Glutamatergic neuron (in vitro differentiated cells): ENCODE measurements at places on chromosomes 11 and 22. TPM values are rescaled to one million over a fixed set of nuclear protein-coding genes. Genes with fewer than 3 reads are reported as not detected.
A peak's percentile ranks its signal among the peaks of the same experiment; 100 is the strongest.

DDIAS gene
- 2.0 TPM for total RNA-seq

BTBD18 gene
- total RNA-seq, result not detected

SUSD2 gene
- 123 TPM for total RNA-seq

HPX gene
- total RNA-seq, result 9.6 TPM

FOLR2 gene
- total RNA-seq, result not detected

OR52I1 gene
- total RNA-seq, result 0.27 TPM

DNA sequence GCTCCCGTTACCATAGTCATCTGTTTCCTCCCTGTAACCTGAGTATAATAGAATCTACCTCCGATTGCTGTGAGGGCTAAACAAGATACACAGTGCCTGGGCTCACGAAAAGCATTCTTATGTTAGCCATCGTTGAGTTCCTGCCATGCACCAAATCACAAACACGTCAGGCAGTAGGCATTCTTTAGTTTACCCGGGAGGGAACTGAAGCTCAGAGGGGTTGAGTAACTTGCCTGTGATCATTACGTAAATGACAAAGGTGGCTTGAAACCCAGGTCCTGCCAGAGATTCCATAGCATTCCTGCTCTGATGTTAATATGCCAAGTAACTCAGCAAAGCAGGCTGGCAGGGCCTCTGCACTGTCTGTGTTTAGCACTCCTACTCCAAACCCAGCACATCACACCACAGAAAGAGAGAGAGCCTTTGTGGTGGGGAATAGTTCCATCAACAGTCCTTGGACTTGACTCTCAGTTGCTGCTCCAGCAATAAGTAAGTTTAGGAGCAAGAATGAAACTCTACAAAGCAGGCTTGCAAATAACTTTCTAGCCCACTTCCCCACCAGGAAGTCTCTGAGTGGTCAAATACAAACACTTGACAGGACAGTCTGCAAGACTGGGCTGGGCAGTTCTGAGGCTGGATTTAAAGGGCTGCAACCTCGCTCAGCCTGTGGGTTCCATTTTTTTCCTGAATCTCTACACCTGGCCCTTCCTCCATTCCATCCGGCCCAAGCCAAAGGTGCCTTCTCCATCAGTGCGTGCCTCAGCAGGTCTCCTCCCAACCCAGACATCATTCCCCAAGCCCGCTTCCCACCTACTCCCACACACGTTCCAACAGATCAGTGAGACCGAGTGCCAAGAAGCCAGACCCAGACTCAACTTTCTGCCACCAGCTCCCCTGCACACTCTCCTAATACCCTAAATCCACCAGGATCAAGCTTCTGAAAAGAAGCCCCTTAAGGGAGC lies 1.1 kb downstream of the SCN2B start:
- no peak for DNase-seq

- DNase-seq, result no peak
These were observed 26.8 kb downstream of the RNF141 start for GRCh38 chr11:10514202-10514601.

DNA sequence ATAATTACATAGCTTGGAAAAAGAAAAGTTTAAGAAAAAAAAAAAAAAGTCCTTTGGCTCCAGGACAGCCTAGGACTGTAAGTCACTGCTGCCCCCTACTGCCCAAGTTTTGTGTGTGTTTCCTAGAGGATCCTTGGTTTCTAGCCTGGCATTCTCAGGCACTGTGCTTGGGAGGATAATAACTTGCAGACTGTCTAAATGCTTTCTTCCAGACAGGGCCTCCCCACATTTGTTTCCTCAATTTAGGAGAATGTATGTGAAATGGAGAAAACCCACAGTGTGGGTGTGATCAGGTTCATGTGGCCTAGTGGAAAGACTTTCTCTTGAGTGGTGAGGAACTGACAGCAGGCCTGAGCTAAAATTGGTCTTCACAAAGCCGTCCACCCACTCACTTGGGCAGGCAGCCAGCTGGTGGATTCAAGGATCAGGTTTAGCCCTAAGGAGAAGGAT lies 191.0 kb downstream of the NAV2 start:
- DNase-seq, result peak; percentile 83

GRCh38 chr22:27626675-27627443 lies 174.7 kb downstream of the MN1 start:
- DNase-seq, result no peak

- no peak for DNase-seq
These were observed 30.3 kb downstream of the LAYN start for GRCh38 chr11:111570796-111571195.

- DNase-seq, result no peak
These were observed 11.3 kb upstream of the ETS1 start for GRCh38 chr11:128598506-128599150.

- no peak for DNase-seq
These were observed 18.7 kb upstream of the BID start for GRCh38 chr22:17792854-17793434.

GRCh38 chr11:69361048-69361447 lies 67.1 kb downstream of the MYEOV start:
- no peak for DNase-seq

- DNase-seq, result peak; percentile 49
These were observed 115.4 kb downstream of the KIAA1671 start for GRCh38 chr22:25067851-25068421.

- DNase-seq, result no peak
These were observed 46.6 kb upstream of the WNT7B start for GRCh38 chr22:46023558-46023981.

DNA sequence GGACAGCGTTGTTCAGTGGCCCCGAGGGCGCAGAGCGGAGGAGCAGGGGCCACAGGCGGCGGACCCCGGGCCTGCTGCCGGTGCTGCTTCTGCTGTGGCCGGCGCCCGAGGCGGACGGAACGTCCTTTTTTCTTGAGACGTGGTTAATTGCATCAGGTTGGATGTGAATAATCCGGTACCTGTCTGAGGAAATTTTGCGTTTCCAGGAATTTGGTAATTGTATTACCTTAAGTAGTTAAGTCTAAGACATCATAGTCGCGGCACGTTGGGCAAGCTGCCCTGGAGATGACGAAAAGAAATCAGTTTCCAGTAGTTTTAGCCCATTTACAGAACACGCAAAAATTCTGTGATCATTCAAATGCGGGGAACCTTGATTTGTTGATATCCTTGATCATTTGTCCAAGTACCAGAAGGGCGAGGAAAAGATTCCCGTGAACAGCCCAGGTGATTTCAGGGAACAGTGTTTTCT lies 789 bp downstream of the SPECC1L start:
- DNase-seq, result no peak

GRCh38 chr11:47340010-47340409 lies 12.5 kb downstream of the MYBPC3 start:
- no peak for DNase-seq

DNA sequence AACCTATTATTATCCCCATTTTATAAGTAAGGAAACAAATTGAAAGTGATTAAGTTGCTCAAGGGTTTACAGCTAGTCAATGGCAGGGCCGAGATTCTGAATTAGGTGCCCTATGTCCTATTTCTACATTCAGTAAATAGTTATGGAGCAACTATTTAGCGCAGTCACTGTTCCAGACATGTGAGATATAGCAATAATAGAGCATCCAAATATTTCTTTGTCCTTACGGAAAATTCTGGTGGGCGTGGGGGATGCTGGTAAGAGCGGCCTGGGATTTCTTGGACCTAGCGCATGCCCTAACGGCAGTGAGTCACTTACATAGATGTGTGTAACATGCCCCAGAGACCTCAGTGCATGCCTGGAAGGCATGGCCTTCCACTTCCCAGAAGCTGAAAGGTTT lies 4.4 kb downstream of the DTX4 start:
- DNase-seq, result no peak

DNA sequence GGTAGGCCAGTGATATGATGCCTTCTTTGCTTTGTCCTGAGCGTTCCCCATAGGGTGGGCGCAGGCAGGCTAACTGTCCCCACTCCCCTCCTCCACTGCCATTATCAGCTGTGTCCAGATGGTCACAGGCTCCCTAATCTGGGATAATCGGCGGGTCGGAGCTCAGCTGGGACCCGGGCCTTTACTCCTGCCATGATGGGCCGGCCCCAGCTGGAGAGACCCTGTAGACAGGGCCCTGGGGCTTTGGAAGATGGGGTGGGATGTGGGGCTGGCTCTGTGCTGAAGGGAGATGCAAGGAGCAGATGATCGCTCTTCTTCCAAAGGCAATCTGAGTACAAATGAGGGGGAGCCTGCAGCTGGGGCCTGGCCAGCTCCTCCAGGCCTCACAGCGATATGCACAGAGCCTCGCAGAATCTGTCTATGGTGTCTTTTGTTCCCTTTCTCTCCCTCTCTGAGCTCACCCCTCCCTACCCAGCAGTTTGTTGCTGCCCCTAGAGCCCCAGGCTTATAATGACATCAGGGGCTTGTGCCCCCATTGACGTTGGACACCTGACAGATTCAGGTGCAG lies 11.9 kb downstream of the KLHL35 start:
- peak; percentile 86 for DNase-seq

DNA sequence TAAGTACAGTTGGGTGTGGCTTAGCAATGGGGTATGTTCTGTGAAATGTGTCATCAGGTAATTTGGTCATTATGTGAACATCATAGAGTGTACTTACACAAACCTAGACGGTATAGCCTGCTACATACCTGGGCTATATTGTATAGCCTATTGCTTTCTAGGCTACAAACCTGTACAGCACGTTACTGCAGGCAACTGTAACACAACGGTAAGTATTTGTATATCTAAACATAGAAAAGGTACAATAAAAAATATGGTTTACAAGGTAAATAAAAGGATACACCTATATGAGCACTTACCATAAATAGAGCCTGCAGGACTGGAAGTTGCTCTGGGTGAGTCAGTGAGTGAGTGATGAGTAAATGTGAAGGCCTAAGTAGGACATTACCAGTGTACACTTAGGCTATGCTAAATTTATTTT lies 73.1 kb upstream of the GDPD4 start:
- no peak for DNase-seq

- DNase-seq, result peak; percentile 32
These were observed 790 bp downstream of the RAB1B start for GRCh38 chr11:66268952-66269905.

DNA sequence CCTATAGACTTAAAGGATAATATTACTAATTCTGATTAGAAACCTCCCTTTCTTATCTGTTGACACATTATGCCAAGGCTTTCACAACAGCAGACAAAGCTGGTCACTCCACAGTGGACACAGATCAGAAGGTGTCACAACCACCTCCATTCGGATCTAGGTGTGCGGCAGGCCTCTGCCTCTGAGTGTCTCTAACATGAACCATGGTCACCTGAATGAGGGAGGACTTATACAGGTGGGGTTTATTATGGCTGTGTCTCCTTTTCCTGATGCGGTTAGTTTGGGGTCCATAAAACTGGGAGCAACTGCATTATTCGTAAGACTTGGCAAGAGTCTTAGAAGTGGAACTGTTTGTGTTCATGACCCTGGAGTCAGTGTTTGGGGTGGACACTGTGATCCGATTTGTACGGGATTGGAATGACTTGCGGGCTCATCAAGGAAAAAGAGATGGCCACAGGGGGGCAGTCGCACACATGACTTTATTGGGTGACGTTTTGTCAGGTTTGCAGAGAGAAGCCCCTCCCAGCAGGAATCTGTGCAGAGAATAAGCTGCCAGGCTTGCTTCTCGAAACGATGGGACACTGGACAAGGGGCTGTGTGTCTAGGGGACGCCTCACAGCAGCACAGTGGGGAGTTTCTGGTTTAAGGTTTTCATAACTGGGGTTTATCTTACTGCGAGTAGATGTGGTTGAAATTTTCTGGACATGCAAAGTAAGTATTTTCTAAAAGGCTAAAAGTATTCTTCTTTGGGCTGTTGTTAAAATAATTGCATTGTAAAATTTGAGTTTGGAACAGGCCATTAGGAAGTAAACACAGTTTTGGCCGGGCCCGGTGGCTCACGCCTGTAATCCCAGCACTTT lies 90.6 kb downstream of the GAB4 start:
- peak; percentile 85 for DNase-seq

DNA sequence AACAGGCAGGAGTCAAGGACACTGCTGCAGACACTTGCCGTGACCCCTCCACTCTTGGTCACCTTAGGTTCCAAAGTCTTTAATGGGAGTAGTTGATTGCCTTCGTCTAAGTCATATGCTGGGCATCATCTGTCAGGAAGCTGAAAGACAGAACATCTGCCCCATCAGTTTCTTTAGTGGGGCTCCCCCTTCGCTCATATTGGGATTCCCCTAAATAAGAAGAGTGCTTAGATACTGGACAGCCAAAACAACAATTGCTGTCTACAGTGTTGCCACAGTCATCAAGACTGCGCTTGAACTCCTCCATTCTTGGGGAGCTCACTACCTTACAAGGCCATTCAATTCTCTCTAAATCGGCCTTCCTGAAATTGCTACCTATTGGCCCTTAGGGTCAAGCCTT lies 58.5 kb downstream of the UBASH3B start:
- DNase-seq, result no peak

- peak; percentile 58 for DNase-seq
These were observed 71.9 kb upstream of the GRAMD1B start for GRCh38 chr11:123357990-123358827.

GRCh38 chr11:27873664-27874063 lies 173.4 kb upstream of the BDNF start:
- DNase-seq, result no peak
